A549 (cell line): ENCODE measurements at places on chromosomes 4 and X.

DNA sequence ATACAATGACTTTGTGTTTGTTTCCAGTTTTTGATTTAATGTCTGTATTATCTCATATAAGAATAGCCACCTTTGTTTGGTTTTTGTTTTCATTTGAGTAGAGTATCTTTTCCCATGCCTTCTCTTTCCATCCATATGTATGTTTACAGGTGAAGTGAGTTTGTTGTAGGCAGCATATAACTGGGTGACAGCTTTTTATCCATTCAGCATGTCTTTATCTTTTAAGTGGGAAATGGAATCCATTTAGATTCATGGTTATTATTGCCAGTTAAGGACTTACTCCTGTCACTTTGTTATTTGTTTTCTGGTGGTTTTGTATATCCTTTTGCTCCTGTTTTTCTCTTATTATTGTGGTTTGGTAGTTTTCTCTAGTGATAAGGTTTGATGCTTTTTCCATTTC is 34.3 kb downstream of the SCLT1 start:
- no peak for DNase-seq

- DNase-seq = no peak
Observed at GRCh38 chr4:29304595-29304994, 1415.6 kb upstream of the PCDH7 start.

- DNase-seq = no peak
Observed at GRCh38 chr4:104524591-104524990, 29.9 kb upstream of the CXXC4 start.

GRCh38 chr4:73006286-73006990 is 63.1 kb downstream of the COX18 start:
- DNase-seq = no peak

GRCh38 chr4:130722361-130722760 is 1626.4 kb downstream of the C4orf33 start:
- peak; percentile 6 for DNase-seq

DNA sequence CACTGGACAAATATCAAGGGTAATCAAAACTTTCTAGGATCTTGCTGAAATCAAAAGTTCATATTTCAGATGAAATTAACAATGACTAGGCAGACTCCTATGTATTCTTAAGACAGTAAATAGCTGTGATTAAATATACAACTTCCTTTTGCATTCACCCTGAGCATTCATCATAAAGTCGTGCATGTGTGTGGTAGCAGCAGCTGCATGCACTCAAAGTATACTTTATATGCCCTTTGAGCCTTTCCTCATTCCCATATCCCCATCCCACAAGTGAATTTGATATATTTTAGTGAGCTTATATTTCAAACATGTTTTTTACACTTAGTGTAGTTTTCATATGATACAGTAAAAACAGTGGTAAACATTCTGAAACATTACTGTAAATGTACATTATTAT is 959.0 kb downstream of the C4orf33 start:
- no peak for DNase-seq

DNA sequence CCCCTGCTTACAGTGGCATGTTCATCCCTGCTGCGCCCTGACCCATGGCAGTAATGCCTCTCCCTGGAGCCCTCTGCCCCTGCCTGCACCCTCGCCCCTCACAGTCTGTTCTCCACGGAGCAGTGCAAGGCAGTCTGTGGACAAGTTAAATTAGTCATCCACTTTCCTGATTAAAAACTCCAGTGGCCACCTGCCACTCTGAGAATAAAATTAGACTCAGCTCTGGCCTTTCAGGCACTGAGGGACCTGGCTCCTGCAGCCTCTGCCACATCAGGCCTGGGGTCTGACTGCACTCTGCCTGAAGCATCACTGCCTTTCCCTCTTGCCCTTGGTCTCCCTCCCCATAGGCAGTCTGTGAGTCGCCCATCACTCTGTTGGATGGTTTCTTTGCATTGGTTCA is 53.6 kb downstream of the GRK4 start:
- DNase-seq = no peak
